ENCODE measurements at places on chromosomes 4 and X. TPM values are rescaled to one million over a fixed set of nuclear protein-coding genes. Genes with fewer than 3 reads are reported as not detected.

The PNMA6A gene
- 0.58 TPM for polyA plus RNA-seq

The SPATA18 gene
- 1.8 TPM for polyA plus RNA-seq

The P2RY8 gene
- 0.31 TPM for polyA plus RNA-seq

The PABPC1L2B gene
- polyA plus RNA-seq = not detected

The ZNF157 gene
- polyA plus RNA-seq = not detected

The TRIM61 gene
- polyA plus RNA-seq = 0.61 TPM

The MTMR8 gene
- 0.98 TPM for polyA plus RNA-seq

The TXK gene
- polyA plus RNA-seq = 0.63 TPM

The CNKSR2 gene
- polyA plus RNA-seq = 1.7 TPM

The FDCSP gene
- not detected for polyA plus RNA-seq

The C1QTNF7 gene
- 0.68 TPM for polyA plus RNA-seq
